Stimulated activated CD8-positive, alpha-beta memory T cell treated with anti-CD3 and anti-CD28 coated beads, Interleukin-15, amount 100 ng/mL, for 4 hours (primary cell): ENCODE measurements at places on chromosomes 5 and 9.

DNA sequence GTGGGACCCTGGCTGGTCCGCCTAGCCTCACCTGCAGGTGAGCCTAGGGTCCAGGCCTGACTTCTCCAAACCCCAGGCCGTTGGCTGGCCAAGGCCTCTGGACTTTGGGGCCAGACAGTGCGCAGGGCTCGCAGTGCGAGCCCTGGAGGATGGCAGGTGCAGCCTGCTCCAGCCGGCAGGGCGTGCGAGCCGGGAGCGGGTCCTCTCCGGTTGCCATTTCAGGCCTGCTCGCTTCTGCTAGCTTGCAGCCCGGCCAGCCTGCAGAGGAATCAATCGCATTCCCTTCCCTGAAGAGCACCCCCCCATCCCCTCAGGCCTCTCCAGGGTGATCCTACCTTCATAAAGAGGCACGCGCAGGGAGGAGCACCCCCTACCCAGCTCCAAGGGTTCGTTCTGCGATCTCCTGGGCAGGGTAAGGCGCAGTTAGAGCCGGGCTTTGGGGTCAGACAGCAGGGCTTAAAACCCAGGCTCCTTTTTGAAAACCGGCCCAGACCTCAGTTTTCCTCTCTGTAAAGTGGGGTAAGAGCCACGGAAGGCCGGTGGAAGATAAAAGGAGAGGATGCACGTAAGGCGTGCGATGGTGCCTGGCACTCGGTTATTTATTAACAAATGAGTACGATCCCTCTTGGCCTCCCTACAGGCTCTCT is 6.2 kb downstream of the BARHL1 start:
- DNase-seq: no peak

GRCh38 chr5:39104221-39104620 is 30.0 kb upstream of the RICTOR start:
- no peak for DNase-seq

- DNase-seq: no peak
Observed at GRCh38 chr9:120894321-120895148, 17.5 kb upstream of the PHF19 start.

GRCh38 chr9:22452415-22453010 is 5.9 kb downstream of the DMRTA1 start:
- no peak for DNase-seq

DNA sequence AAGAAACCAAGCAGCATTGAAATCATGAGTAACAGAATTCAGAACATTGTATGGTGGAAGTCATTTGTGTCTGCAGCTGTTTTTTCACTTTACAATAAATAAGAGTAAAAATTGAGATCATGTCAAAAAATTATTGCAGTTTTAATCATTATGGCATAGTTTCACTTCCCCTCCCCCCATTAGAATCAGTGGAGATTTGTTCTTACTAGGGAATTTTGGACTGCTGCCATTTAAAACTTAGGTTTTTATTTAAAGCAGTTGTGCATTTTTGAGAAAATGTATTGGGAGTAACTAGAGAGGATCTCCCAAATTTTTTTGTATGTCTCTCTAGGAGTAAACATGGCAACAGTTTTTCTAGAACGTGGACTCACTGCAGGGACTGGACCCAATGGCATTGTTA is 20.4 kb downstream of the GTF3C4 start:
- no peak for DNase-seq

DNA sequence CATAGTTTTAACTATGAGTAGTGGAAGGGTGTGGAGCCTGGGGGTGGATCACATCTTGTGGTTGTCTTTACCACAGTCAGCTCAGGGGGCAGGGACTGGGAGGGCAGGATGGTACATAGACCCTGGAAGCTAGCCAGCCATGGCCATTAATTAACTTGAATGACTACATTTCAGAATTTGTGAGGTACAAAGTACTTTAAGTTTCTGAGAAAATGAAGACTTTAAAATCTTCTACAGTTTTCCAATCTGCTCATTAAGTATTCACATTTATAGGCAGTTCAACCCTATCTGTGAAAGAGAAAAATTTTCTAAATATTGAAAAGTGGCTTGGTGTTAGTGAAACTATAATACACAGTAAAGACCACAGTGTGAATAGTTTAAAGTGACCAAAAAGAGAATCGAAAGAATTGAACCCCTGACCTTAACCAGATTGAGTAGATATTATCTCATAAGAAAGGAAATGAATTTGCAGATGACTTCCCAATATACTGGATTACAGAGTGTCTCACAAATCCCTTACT is 234.2 kb upstream of the MEF2C start:
- no peak for DNase-seq

- DNase-seq: no peak
Observed at GRCh38 chr9:621201-621855, 220.2 kb upstream of the DMRT1 start.

DNA sequence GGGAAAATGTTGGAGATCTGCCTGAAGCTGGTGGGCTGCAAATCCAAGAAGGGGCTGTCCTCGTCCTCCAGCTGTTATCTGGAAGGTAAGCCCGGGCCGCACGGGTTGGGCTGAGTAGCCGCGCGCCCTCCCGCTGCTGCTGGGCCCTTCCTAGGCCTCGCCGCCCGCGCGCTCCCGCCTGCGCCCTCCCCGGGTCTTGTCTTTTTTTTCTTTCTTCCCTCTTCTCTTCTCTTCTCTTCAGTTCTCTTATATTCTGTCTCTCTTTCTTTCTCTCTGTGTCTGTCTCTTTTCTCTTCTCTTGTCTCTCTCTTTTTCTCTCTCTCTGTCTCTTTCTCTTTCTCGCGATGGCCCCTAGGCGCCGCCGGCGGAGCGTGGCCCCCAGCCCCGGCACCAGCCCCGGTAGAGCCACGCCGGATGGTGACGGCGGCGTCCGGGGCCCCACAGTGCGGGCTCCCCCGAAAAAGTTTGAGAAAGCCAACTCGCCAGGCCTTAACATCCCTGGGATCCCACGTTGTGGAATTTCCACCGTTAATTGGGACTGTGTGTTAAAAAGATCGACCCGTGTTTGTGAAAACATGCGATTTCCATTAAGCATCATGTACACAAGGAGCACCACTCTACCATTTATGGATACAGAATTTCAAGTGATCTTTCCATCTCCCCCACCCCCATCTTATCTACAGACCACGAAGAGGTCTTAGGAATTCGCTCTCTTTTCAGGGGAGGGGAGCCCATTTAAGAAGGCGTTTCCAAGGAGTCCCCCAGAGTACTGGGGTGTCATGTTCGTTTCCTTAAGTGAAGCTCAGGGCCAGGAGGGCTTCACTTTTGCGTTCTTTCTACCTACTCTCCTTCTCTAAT is 616 bp downstream of the ABL1 start:
- no peak for DNase-seq

DNA sequence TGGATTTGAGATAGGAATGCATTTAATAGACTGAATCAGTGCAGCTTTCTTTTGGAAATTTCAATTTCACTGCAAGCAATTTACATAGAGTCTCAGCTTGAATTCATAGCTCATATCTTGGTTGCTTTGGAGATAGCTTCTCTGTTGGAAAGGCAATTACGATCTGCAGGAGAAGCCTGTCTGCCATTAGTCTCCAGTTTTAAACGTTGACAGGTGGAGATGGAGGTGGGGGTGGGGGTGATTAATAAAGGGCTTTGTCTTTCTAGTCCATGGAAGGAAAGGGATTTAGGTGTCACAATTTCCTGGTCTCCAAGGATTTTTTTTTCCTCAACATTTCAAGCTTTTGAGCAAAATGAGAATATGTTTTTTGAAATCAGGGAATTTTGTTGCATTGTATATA is 184.7 kb downstream of the CARTPT start:
- DNase-seq: no peak

GRCh38 chr5:121421646-121422045 is 430.0 kb upstream of the FTMT start:
- DNase-seq: no peak

DNA sequence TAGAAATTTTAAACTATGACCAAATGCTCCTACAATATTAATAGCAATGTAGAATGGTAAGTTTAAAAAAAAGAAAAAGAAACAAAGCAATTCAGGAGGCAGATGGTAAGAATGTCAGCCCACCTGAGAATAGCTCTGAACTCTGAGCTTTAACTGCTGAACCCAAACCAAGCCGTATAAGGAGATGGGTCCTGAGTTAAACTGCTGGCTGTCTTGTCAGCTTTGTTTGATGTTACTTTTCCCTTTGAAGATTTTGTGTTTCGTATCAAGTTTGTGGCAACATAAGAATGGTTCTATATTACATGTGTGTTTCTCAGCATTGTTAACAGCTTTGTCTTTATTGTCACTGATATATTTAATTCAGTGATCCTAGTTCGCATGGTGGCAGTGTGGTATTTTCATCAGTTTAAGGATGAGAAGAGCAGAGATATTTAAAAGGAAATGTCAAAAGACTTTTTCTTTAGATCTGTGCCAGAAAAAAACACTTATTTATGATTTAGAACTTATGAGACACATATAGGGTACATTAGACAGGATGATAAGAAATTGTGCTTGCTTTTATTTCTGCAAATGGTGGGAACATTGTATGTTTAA is 390.1 kb downstream of the CCDC171 start:
- DNase-seq: no peak

DNA sequence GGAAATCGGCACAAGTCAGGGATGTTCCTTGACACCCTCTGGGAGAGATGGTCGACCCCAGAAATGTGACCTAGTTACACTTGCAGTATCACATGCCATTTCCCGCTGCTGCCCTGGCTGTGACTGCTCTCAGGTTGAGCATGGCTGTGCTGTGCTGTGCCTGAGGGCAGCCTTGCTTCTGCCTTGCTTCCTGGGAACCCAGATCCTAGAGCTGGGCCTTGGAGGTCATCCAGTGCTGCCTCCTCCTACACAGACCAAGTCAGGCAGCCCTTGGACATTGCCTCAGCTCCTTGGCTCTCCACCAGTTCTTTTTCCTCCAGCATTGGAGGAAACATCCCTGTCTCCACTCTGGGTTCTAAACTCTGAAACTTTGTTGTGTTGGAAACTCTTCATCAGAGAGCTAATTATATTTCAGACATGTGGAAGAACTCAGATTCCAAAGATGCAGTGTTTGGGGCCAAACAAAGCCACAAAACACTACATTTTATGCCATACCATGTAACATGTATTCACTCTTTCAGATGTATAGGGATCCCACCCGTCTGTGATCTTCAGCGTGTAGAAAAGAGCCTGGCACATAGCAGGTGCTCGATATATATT is 6.1 kb downstream of the MAMDC2 start:
- DNase-seq: no peak

DNA sequence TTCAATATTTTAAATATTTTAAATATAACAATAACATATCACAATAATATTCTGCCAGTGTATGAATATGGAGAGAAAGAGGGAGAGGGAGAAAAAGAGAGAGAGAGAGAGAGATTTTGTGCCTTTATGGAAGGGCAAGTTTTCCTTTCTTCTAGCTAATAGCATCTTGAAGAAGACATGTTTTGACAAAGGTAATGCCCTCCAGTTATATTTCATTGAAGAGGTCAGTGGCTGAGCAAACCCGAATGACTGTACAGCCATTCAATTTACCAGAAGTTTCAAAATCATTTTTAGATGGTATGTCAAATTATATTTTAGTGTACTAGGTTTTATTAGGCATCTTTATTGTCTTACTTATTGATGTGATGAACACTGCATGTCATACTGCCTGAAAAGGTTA is 139.3 kb downstream of the EMB start:
- no peak for DNase-seq

GRCh38 chr5:173721601-173722232 is 105.3 kb upstream of the BOD1 start:
- no peak for DNase-seq

DNA sequence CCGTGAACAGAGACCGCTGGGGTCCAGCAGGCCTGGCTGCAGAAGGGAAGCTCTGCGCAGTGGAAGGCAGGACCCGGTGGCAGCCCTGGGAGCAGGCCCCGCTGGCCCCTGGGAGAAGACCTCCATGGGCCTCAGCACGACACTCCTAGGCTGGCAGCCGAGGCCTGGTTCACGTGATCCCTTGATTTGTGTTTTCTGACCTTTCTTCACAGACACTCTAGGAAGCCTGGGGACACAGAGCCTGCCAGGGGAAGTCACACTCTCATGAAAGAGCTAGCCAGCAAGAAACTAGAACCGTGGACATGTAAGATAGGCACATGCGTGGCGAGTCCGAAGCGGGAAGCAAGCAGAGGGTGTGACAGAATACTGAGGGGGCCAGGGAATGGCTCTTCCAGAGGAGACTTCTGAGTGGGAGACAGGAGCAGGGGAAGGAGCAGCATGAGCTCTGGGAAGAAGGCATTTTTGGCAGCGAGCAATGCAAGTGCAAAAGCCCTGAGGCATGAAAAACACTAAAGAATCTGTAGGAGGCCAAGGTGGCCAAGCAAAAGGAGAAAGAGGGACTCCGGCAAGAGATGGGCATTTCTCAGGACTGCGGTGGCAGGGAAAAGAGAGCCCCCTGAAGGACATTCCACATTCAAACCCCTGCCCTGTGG is 26.6 kb upstream of the IL17B start:
- DNase-seq: no peak

DNA sequence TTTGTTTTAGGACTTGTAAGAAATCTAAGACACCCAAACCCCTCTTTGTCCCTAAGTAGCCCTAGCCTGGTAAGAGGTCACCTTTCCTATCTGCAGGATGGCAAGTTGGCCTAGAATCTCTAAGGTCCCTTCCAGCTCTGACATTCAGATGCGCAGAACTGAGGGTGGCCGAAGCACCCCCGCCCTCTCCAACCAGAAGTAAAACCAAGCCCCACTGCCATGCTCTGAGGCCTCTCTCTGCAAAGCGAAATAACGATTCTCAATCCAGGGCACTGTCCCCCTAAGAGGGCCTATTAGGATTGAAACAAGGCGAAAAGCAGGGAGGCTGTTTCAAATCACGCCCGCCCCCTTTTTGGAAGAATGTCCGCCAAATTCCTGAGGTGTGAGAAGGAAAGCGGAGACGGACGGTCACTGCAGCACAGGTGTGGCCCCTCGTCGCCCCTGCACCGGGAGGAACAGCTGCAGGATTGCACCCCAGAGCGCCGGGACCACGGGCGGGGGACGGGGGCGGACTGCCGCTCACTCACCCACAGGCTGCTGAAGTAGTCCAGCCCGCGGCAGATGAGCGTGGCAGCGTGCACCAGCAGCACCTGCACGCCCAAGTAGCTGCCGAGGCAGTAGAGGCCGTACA is 824 bp downstream of the TMEM245 start:
- DNase-seq: no peak

GRCh38 chr5:65271906-65272305 is 209.8 kb downstream of the ADAMTS6 start:
- no peak for DNase-seq
